ENCODE measurements at places on chromosomes 16 and 17. TPM values are rescaled to one million over a fixed set of nuclear protein-coding genes. Genes with fewer than 3 reads are reported as not detected.

Gene KCNJ18
- total RNA-seq, result not detected

Gene GDPD3
- total RNA-seq, result 0.12 TPM

Gene ZP2
- total RNA-seq, result not detected

Gene NDE1
- total RNA-seq, result 88.1 TPM

Gene CCL7
- not detected for total RNA-seq

Gene RIPOR1
- total RNA-seq, result 8.7 TPM

Gene SDR42E1
- 0.37 TPM for total RNA-seq

Gene MYL11
- 0.68 TPM for total RNA-seq

Gene IL32
- total RNA-seq, result 1.4 TPM

Gene HOXB13
- total RNA-seq, result not detected

Gene DUSP14
- 17.3 TPM for total RNA-seq

DNA sequence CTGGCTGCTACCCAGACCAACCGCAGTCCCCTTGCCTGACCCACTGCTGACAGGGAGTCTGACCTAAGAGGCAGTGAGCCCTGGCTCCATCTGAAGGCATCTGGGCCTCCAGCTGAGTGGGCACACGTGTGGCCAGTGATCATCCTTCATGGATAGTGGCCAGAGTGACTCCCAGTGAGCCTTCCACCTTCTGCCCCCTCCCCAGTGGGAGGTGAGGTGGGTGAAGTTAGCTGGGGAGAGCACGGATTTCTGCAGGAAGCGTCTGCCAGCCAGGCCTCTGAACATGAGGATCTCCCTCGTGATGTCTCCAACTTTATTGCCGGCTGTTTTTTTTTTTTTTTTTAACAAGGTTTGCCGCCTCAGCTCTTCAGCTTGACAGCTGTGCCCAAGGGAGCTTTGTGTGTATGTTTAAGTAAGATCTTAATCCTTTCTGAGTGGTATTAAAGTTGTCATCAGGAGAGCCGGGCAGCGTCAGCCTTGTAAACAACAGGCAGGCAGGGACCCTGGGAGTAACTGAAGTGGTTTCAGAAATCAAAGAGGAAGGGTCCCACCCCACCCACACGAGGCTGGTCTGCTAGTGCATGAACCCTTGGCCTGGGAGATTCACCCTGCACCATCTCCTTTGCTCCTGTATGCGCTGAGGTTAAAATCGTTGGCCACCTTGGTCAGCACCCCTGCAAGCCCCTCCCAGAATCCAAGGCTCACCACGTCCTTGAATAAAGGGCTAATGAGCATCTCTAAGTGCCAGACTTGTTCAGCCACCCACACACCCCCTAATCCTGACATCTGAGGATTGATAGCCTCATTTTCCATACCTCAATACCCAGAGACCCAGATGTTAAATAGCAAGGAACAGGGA lies 33.3 kb downstream of the RHBDL3 start:
- DNase-seq, result peak; percentile 48

- DNase-seq, result no peak
These were observed 14.7 kb upstream of the KLHL36 start for GRCh38 chr16:84633622-84634021.

GRCh38 chr17:75688209-75688825 lies 21.2 kb downstream of the SAP30BP start:
- peak; percentile 59 for DNase-seq

DNA sequence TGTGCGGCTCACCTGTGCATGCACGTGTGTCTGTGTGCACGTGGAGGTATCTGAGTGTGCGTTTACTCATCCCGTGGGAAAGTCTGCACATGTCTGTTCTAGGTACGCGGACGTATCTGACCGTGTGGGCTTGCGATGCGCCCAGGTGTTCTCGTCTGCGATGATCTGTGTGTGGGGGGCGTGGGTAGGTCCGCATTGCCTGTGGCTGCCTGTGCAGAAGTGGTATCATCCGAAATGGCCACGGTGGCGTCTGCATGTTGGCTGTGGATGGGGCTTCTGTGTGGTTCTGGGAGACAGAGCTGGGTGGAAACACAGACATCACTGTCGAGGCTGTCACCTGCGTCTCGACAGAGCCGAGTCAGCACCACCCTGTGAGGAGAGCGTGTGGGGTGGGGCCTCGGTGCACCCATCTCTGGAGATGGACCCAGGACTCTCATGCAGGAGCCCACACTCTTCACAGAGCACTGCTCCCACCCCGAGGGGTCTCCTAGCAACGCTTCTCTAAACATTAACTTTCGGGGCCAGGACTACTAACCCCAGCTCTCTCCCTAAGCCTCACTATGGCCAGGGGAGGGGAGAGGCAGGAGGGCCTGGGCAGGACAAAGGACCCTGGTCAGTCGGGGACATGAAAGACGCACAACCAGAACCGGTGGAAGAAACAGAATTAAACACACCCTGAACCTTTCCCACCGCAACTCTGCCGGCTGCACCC lies 8.4 kb downstream of the DPEP1 start:
- DNase-seq, result no peak

GRCh38 chr16:1485847-1486496 lies 2.8 kb downstream of the PTX4 start:
- DNase-seq, result no peak

- DNase-seq, result no peak
These were observed 24.4 kb downstream of the CNTROB start for GRCh38 chr17:7956228-7956965.

- no peak for DNase-seq
These were observed 1.3 kb upstream of the CES3 start for GRCh38 chr16:66959704-66960161.

DNA sequence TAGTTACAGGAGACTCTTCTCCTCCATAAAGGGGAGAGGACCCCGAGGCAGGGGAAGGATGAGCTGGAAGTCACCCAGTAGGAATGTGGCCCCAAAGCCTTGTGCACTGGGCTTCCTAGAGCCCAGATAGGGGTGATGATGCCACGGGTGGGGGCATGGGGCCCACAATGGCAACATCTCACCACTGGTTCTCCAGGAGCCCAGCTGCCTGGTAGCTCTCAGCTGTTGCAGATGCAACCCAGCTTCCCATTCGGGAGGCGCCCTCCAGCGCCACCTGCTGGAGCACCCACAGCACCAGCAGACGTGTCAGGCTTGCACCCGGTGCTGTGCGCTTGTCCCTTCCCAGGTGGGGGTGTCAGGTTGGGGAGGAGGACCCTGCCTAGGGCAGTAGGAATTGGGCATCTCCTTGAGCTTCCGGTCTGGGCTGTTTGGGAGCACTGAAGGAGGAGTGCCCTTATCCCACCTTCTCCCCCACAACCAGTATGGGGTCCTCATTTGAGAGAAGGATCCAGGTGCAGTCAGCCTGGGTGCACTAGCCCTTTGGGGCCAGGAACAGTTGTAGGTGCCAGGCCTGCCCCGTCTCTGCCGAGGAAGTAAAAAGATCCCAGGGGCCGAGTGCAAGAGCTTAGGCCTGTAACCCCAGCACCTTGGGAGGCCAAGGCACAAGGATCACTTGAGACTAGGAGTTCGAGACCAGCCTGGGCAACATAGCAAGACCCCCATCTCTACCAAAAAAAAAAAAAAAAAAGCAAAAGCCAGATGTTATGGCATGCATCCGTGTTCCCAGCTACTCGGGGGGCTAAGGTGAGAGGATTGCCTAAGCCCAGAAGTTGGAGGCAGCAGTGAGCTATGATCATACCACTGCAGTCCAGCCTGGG lies 14.4 kb downstream of the CDIPT start:
- DNase-seq, result peak; percentile 76

All from neural progenitor cell (in vitro differentiated cells).